NCI-H774 (cell line): ENCODE measurements at places on chromosomes 7 and 10.

DNA sequence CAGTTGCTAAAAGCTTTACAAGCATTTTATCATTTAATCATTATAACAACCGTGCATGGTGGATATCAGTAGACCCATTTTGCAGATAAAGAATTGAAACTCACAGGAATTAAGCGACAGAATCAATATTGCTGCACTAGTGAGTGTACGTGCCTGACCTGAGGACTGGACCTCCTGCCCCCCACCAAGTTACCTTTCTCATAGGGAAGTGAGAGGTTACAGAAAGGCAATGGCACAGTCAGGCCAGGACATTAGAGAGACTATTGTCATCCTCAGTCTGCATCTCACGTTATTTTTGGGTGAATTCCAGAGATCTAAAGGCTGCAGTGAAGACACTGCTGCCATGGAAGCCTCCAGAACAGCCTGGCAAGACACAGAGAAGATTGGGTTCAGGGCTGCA is 80.9 kb downstream of the WDFY4 start:
- no peak for DNase-seq

DNA sequence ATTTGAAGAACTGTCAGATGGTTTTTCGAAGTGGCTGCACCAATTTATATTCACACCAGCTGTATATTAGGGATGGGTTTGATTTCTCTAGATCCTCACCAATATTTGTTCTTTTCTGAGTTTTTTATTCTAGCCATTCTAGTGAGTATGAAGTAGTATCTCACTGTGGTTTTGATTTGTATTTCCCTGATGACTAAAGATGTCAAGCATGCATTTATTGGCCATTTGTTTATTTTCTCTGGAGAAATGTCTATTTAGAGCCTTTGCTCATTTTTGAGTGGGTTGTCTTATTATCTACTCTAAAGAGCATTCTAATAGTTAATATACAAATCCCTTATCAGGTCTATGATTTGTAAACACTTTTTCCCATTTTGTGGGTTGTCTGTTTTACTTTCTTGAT is 123.9 kb downstream of the PCLO start:
- no peak for DNase-seq

GRCh38 chr7:10720042-10720441 is 253.6 kb upstream of the PHF14 start:
- DNase-seq, result no peak

- DNase-seq, result no peak
Observed at GRCh38 chr7:133331861-133332260, 79.0 kb downstream of the EXOC4 start.

DNA sequence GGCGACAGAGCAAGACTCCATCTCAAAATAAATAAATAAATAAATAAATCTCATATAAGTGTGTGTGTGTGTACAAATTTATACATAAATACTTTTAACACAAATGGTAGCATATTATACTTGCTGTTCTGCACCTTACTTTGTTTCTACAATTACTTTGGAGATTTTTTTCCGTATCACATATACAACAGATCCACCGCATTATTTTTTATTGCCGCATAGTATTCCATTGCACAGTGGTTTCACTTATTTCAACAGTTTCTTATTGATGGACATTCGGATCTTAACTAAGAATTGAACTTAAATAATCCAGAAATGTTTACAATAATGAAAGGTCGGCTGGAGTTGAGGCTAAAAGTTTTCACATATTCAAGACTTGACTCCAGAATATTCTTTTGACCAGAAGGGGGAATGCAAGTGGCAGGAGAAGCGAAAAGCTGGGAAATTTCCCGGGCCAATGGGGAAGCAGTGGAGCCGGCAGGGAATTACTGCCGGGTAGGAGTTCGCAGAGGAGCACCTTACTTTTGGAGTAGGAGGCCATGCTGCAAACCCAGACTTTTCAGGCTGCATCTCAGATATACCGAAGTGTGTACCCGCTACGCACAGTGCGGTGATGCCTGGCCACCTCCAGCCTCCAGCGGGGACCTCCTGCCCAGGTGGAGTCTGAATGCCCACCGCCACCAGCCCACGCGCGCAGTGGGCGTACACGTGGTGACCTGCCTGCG is 415 bp upstream of the CNNM1 start:
- no peak for DNase-seq

DNA sequence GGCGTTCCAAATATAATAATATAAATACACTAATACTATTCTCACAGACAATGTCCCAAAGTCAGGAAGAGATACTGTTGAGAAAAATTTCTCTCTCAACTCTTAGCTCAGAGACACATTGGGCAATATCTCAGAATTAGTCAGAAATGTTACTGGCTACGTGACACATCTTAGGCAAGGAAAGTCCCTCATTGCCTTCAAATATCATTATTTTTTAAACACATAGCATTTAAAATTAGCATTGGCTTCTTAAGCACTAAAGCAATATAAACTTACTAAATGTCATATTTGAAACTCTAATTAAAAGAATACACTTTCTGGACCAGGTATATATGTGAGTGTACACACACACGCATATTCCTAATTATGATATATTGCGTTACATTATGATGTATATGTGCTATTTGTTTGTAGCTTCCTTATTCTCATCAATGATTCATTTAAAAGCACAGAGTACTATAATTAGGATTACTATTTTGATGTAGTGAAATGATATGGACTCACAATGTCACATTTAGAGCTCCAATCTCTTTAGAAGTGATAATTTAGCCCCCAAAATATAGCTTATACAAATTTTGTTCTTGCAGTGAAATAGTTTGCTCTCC is 255.8 kb downstream of the TWIST1 start:
- DNase-seq, result no peak
